ENCODE measurements at places on chromosomes 4 and X.

DNA sequence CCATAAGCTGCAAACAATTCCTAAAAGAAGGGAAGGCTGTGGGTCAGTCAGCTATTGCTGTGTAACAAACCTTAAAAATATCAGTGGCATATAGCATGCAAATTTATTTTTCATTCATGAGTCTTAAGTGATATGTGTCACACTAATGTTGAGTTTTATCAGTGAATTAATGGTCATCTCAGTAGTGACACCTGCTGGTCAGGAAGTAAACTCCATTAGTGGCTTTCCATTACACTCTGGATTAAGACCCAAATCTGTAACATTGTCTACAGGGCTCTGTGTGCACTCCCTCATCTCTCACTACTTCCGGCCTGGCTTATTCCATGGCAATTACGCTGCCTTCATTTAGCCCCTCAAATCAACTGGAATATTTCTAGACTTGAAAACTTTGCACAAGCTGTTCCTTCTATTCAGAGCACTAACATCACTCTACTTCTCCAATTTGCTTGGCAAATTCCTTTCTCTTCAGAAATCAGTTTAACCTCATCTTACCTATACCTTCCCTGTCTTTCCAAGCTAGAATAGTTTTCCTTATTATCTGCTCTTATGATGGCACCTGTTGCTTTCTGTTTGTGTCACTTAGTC lies 217.3 kb upstream of the TAPT1 start:
- peak; percentile 36 for DNase-seq

DNA sequence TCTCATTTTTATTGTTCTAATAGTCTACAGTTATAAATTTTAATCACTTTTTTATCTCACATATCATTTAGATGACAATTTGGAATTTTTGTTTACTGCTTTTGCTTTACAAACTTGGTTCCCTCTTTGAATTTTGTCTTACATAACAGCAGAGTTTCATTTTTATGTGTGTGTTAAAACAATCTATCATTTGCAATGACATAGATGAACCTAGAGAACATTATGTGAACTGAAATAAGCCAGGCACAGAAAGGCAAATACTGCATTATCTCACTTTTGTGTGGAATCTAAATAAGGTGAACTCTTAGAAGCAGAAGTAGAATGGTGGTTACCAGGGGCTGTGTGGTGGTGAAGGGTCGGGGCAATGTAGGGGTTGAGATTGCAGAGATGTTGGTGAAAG lies 170.7 kb downstream of the GASK1B start:
- DNase-seq = no peak

DNA sequence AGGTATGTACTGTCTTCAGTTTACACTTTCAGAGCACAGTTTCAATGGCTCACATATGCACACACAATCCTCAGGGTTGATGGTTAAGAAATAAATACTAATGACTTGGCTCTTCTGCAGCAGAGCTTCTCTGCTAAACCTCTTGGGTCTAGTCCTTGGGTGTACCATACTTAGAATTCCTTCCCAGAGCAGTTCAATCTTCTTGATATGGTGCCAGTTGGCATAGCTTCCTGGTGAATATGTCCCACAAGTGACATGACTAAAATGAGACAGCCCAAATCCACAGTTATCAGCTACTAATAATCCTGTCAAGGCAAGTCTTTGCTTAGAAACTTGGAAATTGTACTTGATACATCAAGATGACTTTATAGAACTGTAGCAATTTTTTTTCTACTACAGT lies 654.4 kb downstream of the IQCM start:
- peak; percentile 57 for DNase-seq

DNA sequence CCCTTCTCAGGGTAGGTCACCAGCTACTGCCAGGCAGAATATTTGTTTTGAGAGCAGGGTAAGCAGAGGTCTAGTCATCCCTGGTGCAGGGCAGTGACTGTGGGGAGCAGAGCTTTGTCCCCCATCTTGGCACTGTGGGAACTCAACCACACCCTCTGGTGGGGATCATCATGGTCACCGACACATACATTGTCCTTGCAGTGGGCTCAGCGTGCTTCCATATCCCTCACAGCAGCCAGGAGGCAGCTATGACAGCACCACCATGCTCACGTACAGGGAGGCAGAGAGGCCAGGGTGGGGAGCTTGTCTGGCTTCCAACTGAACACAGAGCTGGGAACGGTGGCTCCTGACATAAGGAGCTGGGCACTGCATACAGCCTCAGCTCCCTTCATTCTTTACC lies 102.3 kb downstream of the ENPP6 start:
- no peak for DNase-seq

- no peak for DNase-seq
Measured at GRCh38 chr4:133150486-133151340, 1.6 kb downstream of the PCDH10 start.

GRCh38 chr4:35649778-35650177 lies 594.5 kb downstream of the ARAP2 start:
- DNase-seq = no peak

DNA sequence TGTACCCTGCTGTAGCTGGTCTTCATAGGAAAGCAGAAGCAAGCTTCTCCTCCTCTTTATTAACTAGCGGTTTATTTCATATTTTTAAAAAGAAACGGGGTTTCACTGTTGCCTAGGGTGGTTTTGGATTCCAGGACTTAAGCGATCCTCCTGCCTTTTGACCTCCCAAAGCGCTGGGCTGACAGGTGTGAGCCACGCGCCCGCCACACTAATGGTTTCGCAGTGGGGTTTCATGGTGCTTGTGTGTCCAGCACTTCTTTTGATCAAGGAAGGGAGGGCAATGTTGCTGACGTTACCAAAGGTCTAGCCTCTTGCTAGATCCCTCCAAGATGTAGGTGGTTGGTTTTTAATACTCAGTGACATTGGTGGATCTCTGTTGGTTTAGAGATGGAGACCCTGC lies 1.4 kb downstream of the MAEA start:
- no peak for DNase-seq

DNA sequence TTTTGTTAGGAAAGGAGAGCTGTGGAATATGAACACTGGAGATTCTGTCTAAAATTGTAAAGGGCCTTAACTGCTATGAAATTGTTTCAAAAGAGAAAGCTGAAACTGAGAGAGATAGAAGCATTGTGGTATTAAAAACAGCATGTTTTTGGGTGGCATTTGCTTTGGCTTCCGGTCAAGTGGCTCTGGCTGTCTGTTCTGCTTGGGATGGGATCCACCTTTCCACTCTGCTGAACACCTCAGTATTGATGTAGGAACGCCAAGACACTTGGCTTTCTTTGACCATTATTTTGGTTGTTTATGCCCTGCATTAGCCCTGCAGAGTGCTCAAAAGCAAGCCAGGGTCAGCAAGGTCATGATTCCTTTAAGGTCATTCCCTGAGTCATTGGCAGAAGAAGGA lies 199.7 kb downstream of the SLC4A4 start:
- no peak for DNase-seq

- no peak for DNase-seq
Measured at GRCh38 chrX:136496186-136496763, 1.1 kb upstream of the HTATSF1 start.

- no peak for DNase-seq
Measured at GRCh38 chr4:159017323-159018026, 85.4 kb upstream of the RAPGEF2 start.

DNA sequence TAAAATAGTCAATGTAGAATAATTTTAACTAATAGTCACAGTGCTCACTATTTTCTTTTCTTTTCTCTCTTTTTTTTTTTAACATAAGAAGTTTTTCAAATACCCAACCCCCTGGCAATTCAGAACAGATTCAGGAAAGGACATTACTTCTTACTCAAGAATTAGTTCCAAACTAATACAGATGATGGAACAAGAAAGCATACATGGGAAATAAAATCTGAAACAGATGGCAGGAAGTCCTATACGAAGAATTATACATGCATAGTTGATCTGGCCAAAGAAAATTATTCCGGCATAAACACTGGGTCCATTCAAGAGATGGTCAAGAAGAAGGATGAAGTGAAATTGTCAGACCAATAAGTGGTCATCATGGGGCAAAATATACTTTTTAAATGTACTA lies 614.4 kb upstream of the INTU start:
- no peak for DNase-seq

GRCh38 chr4:101236097-101236496 lies 111.2 kb downstream of the PPP3CA start:
- DNase-seq = no peak

DNA sequence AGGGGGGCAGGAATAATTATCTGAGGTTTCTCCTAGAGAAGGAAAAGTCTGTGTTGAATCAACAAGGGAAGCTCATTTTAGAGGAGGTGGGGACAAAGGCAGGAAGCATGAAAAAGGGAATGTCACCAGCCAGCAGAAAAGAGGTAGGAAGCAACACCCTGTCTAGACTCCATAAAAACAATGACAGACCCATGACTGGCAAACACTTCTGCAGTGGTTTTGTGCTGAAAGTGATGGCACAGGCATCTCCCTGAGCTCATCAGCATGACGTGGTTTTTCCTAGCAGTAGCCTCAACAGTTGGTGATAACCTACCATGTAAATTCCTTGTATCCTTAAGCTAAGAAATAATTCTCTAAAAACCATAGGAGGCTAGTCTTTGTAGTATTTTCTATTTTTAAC lies 110.7 kb upstream of the GALNT7 start:
- DNase-seq = no peak

DNA sequence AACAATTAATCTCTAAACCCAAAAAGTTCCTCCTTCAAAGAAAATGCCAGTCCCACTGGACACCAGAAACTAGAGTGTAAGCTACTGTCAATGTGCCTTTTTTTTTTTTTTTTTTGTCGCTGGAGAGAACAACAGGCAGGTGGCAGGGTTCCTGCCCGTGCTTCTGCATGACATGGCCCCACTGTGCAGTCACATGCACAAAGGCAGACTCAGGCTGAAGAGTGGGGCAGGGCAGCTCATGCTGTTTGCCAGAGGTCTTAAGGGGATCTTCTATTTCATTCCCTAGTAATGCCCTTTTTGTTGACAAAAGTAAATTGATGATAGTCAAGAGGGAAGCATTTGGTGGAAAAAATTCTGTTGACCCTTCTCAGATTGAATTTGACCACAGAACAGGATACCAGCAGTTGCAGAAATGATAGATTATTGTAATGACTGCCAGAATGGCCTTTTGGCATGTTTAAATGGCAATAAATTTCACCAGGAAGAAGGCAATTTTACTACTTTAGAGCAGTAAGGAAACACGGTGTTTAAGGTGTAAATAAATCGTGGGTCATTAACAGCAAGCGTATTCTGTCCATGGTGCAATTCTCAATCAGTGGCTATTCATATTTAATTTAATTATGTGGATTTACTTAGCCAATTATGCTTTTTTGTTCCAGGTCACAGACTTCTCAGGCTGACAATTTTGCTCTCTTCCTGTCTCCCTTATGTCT lies 80.9 kb downstream of the NKX6-1 start:
- DNase-seq = no peak

- DNase-seq = no peak
Measured at GRCh38 chrX:144327495-144327894, 443.6 kb downstream of the UBE2NL start.

- no peak for DNase-seq
Measured at GRCh38 chr4:75698963-75699228, 25.5 kb upstream of the USO1 start.

DNA sequence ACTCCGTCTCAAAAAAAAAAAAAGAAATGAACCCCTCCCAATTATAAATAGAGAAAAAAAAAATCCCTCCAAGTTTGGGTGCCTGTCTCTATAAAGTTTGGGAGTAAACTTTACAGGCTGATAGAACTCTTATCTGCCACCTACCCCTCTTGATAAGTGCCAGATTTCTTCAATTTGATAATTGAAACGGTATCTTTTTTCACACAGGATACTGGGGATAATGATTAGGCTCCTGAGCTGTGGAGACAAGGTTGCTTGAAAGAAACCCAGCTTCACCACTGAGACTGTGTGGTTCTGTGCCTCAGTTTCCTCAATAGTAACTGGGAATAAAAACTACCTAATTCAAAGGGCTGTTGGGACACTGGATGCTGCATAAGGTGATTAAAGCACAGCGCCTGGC lies 606 bp downstream of the EFHC2 start:
- DNase-seq = no peak

GRCh38 chrX:131704136-131704695 lies 160.3 kb downstream of the OR13H1 start:
- DNase-seq = peak; percentile 0

DNA sequence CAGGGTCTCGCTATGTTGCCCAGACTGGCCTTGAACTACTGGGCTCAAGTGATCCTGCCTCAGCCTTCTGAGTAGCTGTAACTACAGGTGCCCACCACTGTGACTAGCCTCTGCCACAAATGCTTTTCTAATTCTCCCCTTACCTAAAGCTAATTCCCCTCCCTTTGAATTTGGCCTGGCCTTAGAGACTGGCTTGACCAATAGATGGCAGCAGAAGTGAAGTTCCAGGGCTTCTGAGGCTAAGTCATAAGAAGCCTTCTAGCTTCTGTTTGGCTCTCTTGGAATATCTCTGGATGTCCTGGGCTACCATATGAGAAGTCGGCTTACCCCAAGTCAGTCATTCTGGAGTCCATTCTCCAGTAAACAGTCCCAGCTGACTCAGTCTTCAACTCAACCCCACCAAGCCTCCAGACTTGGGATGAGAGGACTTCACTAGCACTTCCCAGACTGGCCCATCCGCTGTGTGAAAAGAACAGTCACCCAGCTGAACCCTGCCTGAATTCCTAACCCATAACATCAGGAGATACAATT lies 61.0 kb downstream of the HPRT1 start:
- DNase-seq = peak; percentile 53

- DNase-seq = no peak
Measured at GRCh38 chr4:6367371-6367851, 97.8 kb downstream of the WFS1 start.

DNA sequence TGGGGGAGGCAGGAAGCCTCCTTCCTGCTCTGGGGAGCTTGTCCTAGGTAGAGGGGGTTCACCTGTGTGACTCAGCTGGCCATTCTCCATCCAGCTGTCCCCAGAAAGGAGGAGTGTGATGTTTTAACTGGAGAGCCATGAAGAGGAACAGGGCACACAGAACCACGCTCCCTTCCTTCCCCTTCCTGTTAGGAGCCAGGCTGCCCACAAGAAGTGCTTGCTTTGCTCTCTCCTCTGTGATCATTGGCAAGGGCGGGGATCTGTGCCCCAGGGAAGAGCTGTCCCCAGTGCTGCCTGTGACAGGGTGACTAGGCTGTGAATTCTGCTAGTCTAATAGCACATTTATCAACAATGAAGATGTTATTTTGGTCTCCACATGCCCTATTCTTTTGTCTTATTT lies 169.6 kb upstream of the GATB start:
- no peak for DNase-seq

GRCh38 chr4:114281164-114281960 lies 301.9 kb upstream of the ARSJ start:
- no peak for DNase-seq

Measured in ACHN (cell line).